Activated T-cell treated with anti-CD3 and anti-CD28 coated beads, Interleukin-2, amount 50 U/mL, for 24 hours (primary cell): ENCODE measurements at places on chromosomes 12 and 14.

- DNase-seq: no peak
These were observed 77.9 kb downstream of the PTGER2 start for GRCh38 chr14:52391881-52392615.

DNA sequence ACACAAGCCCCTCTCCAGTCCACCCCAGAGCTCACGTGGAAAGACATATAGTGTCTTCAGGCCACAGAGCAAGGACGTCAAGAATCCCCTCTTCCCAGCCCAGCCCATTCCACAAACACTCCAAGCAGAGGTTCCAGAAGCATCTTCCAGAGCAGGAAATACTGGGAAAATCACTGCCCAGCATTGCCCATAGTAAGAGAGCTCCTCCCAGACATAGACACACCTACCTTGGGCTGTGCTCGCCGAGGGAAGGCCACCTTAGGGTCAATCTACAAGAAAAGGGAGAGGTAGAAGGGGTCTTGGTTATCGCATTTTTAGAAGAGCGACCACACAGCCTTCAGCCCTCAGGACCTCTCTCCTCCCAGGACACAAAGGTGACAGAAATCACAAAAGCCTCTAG, 4.5 kb downstream of the MSI1 start:
- DNase-seq: no peak

DNA sequence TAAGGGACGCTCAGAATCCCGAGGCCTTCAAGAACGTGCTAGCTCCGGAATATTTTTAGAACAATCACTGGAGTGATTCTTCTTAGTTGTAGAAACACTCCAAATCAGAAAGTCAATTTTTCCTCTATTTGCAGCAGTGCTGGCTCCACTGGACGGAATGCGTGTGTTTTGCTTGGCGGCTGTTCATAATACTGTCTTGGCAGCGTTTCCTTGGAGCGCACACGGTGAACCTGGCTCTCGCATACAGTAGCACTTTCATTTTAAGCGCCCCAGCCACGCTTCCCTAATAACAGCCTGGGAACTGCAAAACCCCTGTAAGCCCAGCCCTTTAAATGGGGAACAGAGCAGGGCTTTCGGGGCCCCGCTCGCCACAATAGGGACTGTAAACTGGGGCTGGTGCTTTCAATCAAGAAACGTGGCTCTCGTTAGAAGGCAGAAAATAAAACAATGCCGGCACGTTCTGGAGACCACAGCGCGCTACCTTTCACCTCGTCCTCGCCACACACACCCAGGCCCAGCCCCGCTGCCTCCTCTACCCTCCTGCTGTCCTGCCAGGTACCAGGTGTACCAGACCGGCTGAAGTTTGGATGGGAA, 79.9 kb downstream of the BCL11B start:
- peak; percentile 65 for DNase-seq

DNA sequence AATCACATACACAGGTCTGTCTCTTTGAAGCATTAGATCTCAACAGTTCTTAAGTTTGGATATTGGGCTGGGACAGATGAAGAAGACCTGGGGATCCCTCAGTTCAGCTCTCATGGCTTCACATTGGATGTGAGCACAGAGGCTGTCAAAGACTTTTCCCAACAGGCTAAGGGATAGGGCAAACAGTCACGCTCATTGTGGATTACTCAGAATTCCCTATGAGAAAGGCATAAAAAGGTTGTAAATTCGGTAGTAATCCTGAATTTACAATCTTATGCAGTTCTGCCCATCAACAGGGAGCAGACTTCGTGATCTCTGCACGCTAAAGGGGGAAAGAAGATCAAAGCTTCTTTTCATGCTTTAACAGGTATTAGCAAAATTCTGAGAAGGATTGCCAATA, 448.4 kb downstream of the DAD1 start:
- DNase-seq: no peak

DNA sequence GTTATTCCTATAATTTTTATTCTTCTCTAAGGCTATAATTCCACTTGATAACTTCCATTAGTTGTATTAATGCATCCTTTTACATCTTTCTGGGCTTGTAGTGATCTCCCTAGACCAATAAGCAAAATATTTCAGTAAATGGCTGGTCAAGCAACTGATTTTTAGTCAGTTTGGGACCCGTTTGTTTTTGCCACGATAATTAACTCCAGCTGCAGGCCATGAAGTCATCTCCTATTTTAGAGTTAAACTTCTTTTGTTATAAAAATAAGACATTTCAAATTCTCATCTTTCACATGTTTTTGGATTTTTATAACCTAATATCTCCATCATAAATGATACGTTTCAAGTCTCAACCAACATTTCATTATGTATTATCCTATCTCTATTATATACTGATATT, 49.4 kb downstream of the MAGOHB start:
- DNase-seq: no peak

DNA sequence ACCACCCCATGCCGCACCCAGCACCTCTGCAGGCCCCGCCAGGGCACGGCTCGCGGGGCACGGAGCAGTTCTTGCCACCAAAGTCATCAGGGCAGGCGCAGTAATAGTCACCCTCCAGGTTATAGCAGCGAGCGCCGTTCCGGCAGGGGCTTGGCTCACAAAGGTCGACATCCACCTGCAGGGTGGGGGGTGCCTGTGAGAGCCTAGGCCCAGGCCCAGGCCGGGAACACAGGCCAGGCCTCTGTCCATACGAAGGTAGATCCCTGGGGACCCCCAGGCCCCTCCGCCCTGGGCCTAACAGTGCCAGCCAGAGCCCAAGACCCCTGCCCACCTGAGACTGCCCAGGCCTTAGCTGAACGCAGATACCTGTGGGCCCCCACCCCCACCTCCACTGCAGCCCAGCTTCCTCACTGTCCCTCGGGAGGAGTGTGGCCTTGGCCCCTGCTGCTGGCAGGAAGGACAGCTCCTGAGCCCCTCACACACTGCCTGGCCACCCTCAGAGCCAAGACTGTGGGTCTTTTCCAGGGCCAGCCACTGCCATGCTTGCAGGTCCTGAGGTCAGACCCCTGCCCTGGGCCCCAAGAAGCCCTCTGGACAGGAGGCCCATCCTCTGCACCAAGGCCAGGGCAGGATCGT, 19.3 kb downstream of the JAG2 start:
- no peak for DNase-seq

GRCh38 chr12:105041186-105041585, 43.1 kb downstream of the ALDH1L2 start:
- no peak for DNase-seq

GRCh38 chr12:2959192-2959504, at the start of gene TEAD4:
TEAD4 (plus strand) TSS chr12:2959397.
- DNase-seq: peak; percentile 56

GRCh38 chr12:58007875-58008274, 66.5 kb downstream of the ATP23 start:
- DNase-seq: no peak

GRCh38 chr12:98799146-98799810, 154.2 kb downstream of the APAF1 start:
- DNase-seq: no peak

DNA sequence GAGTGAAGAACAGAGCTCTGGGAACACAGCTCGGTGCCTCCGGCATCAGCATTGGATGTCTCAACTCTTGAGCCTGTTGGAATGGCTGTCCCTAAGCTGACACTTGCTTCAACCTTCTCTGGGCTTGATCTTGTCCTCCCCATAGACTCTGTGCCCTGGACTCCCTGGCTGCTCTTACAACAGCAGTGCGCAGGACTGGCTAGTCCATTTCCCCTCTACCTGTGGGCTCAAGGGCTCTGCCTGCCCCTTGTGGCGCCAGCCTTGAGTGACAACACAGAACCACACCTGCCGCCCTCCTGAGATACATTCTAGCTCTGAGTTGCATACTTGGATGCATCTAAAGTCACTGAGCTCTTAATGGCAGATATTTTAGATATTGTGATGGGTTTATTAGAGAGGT, 6.2 kb downstream of the CRADD start:
- no peak for DNase-seq

DNA sequence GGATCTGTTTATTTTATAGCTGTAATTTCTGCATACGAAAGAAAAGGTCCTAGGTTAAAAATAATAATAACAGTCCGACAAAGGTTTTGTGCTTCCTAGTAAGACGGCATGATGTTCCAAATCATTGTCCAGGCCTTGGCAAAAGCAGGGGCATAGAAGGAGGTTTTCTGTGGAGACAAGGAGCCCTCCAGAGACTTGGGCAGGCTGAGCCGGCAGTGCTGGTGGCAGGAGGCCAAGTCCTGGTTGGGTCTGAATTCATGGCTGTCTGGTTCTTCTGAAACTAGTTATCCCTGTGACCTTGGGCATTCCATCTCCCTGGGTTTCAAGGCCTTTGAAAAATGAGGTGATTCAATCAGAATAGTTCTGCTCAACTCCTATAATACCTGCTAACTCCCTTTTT, 44.0 kb downstream of the KCNK13 start:
- no peak for DNase-seq

DNA sequence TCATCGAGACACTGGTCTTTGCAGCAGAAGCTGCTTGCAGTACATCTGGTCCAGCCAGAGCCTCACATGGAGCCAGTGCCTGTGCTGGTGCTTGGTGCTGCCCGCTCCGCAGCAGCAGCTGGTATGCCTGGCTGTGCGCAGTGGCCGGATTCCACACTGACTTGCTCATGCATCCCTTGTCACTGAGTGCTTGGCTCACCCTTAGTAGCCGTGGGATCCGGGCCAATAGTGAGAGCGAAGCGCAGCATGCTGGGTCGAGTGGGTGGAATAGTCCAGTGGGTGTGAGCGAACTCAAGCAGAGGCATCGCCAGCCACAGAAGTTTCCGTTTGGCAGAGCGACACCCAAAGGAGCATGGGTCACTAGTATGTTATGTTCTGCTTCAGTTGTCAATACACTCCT, 10.1 kb upstream of the FBXO33 start:
- DNase-seq: no peak

DNA sequence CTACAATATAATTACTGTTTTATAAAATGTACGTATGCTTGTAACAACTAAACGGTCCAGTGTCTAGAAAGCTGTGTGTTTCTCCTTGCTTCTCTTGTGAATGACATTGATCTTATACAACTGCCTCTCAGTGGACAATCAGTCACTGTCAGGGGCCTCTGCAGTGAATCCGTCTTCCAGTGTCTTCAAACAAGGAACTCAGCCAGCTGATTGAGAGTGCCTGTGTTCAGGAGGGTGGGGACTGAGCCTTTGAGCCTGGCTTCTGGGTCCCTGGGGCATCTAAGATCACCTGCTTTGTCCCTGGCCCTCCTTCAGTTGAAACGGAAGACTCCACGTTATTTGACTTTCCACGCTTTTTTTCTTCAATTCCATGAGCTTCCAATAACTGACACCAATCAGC, 133.1 kb upstream of the SFSWAP start:
- no peak for DNase-seq

DNA sequence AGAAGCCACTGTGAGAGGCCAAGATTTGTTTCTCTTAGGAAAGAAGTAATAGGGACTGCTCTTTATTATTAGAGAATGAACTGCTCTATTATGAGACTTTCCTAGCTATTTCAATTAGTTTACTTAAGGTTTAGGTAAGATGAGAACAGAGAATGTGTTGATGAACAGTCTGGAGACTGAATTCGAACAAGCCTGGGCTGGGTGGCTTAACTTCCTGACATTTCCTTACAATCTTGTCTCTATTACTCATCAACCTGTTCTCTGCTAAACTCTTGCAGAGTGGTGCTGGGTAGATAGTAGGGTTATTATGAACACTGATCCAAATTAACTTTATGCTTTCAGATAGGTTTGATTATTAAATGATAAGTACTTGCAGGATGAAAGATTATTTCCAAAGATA, 31.2 kb downstream of the SLC15A5 start:
- no peak for DNase-seq

GRCh38 chr14:82047777-82048470, 514.3 kb upstream of the SEL1L start:
- DNase-seq: no peak

DNA sequence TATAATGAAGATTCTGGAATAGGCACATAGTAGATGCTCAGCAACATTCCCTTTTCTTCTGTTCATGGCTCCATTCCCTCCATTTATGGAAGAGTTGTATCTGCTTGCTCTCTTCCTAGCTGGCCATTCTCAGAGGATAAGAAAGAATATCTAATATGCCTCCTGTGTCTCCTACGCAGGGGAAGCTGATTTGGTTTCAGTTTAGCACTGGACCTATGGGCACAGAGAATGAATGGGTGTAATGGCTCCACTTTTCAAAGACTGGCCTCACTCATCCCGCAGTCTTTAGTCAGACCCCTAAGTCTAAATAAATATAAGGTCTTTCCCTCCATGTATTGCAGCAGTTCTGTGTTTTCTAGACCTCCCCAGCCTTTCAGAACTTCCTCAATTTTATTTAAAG, 2.0 kb downstream of the PKP2 start:
- DNase-seq: no peak

DNA sequence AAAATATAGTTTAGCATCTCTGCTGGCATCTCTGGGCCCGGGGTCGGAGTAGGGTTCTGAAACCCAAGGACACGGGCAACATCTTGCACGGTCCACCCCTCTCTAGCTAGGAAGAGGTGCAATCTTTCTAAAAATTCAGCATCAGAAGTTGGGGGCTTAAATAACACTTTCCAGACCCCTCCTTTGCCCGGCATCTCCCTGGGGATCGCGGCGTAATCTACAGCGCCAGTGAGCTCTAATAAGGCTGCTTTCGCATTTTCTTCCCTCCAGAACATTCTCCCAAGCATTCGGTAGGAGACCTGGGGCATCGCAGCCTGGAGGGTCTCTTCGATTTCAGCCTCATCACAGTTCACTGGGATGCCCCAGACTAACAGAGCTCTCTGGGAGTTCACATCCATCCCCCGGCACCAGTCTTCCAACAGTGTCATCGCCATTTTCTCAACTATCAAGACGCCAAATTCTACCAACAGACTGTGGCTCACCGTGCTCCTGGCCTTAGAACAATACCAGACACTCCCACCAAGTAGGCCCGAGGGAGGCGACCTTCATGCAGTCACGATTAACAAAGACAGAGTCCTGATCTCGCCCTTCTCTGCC, 880 bp downstream of the PNMA1 start:
- no peak for DNase-seq

DNA sequence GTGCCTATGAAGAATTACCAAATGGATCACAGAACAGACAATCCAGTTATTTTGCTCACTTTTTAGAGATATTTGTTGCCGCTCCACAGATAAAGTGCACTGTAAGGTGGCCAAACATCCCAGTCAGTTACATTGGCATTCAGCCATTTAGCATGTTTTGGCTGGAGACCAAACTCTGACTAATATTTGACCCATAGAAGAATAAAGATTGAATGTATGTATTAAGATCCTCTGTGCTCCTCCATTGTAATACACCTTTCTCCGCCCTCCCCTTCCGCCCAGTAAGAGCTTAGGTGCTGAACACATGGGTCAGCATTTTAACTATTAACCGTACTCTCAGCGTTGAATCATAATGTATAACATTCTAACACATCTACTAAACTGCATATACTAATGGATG, 163.4 kb downstream of the ANO6 start:
- no peak for DNase-seq

DNA sequence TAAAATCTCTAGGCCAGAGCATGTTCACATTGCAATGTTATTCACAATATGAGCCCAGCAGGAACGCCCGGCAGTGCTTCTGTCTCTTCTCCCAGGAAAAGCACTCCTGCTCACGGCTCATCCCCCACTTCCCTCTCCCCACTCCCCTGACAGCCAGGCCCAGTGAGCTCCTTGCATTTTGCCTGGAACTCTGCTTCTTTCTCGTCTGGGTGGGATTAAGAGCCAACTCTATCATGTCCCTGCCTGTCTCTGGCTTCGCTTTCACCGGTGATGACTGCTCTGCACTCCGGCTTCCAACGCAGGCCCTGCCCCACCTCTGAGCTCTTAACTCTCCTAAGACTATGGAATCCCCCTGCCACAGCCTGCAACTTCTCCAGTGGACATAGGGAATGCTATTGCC, 2.5 kb downstream of the PLEK2 start:
- no peak for DNase-seq
